ENCODE measurements at places on chromosomes 3 and 15.

GRCh38 chr15:89494941-89495637 lies 1.3 kb downstream of the RHCG start:
- DNase-seq, result peak; percentile 1

DNA sequence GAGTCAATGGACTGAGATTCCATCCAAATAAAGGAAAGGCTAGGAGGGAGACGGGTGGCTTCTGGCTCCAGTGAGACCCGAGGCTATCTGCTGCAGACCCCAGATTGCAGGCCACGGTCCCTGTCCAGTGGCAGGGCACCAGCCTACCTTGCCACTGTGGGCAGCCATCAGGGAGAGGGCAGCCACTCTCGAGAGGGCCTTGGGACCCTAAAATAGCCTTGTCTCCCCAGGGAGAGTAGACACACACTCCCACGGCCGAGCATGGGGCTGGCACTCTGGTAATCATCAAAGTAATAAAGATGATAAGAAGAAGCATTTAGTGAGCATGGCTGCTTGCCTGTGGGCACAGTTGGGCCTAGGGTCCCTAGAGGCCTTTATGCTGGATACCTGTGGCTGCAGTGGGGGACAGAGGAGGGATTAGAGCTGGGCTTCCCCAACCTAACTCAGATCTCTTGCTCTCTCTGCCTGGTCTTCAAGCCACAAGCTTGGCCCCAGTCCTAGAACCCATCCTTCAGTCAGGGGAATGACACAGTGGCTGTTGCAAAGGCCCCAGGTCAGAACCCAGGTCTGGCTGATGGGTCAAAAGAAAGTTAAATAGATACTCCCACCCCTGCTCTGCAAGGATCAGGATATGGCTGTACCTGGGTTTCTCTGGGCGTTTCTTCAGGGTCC lies 9.2 kb upstream of the VIPR1 start:
- DNase-seq, result no peak

- DNase-seq, result no peak
Observed at GRCh38 chr3:131723343-131723742, 220.6 kb upstream of the MRPL3 start.

GRCh38 chr3:196138482-196139254 lies 56.8 kb upstream of the TFRC start:
- DNase-seq, result no peak
